ENCODE measurements at places on chromosomes 4 and X. TPM values are rescaled to one million over a fixed set of nuclear protein-coding genes. Genes with fewer than 3 reads are reported as not detected.
A peak's percentile ranks its signal among the peaks of the same experiment; 100 is the strongest.

Gene GABRB1
- not detected for total RNA-seq

Gene F8
- 12.7 TPM for total RNA-seq

GRCh38 chr4:54695788-54696187 is 38.0 kb downstream of the KIT start:
- H3K4me1 ChIP-seq, result no peaks in the 10 kb centered on the region
- no peaks in the 10 kb centered on the region for H3K27me3 ChIP-seq
- H3K27ac ChIP-seq, result no peak overlapping the region
- H3K36me3 ChIP-seq, result no peaks in the 10 kb centered on the region
- no peak overlapping the region for H3K4me3 ChIP-seq

- no peak overlapping the region for H3K27ac ChIP-seq
- H3K4me3 ChIP-seq, result no peak overlapping the region
- H3K27me3 ChIP-seq, result no peaks in the 10 kb centered on the region
- DNase-seq, result no peak
- no peaks in the 10 kb centered on the region for H3K36me3 ChIP-seq
Measured at GRCh38 chr4:70359115-70359661, 1.4 kb upstream of the SMR3A start.

DNA sequence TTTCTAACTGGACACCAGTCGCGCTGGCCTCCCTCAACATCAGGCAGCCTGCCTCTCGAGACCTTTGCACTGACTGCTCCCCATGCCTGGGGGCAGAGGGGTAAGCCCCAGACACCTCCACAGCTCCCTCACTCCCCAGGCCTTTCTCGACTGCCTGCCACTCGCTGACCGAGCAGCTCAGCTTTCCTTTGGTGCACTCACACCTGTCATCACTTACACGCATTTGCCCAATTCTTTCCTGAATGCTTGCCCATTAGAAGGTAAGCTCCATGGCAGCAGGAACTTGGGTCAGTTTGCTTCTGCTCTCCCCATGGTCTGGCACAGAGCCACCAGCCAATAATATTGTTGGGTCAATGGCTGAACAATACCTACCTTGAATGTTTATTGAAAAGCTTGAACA is 32.2 kb upstream of the PROM1 start:
- no peaks in the 10 kb centered on the region for H3K36me3 ChIP-seq
- H3K4me1 ChIP-seq, result no peaks in the 10 kb centered on the region
- DNase-seq, result no peak

DNA sequence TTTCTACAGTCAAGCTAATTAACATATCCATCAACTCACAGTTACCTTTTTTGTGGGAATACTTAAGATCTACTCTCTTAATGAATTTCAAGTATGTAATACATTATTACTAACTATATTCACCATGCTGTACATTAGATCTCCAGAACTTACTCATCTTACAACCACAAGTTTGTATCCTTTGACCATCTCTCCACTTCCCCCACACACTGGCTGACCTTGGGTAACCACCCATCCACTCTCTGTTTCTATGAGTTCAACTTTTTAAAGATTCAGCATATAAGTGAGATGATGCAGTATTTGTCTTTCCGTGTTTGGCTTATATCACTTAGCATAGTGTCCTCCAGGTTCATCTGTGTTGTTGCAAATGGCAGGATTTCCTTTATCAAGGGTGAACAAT is 30.5 kb upstream of the MAGED1 start:
- no peaks in the 10 kb centered on the region for H3K36me3 ChIP-seq
- no peaks in the 10 kb centered on the region for H3K4me1 ChIP-seq
- H3K27me3 ChIP-seq, result no peaks in the 10 kb centered on the region

- no peaks in the 10 kb centered on the region for H3K27me3 ChIP-seq
- no peak overlapping the region for H3K4me3 ChIP-seq
- DNase-seq, result no peak
- H3K4me1 ChIP-seq, result no peaks in the 10 kb centered on the region
Measured at GRCh38 chrX:72029483-72030411, 102.0 kb downstream of the RTL5 start.

- H3K36me3 ChIP-seq, result no peaks in the 10 kb centered on the region
- no peaks in the 10 kb centered on the region for H3K27me3 ChIP-seq
- no peak overlapping the region for H3K4me3 ChIP-seq
- DNase-seq, result no peak
- H3K4me1 ChIP-seq, result no peaks in the 10 kb centered on the region
Measured at GRCh38 chrX:13793897-13794296, 23.0 kb downstream of the GPM6B start.

DNA sequence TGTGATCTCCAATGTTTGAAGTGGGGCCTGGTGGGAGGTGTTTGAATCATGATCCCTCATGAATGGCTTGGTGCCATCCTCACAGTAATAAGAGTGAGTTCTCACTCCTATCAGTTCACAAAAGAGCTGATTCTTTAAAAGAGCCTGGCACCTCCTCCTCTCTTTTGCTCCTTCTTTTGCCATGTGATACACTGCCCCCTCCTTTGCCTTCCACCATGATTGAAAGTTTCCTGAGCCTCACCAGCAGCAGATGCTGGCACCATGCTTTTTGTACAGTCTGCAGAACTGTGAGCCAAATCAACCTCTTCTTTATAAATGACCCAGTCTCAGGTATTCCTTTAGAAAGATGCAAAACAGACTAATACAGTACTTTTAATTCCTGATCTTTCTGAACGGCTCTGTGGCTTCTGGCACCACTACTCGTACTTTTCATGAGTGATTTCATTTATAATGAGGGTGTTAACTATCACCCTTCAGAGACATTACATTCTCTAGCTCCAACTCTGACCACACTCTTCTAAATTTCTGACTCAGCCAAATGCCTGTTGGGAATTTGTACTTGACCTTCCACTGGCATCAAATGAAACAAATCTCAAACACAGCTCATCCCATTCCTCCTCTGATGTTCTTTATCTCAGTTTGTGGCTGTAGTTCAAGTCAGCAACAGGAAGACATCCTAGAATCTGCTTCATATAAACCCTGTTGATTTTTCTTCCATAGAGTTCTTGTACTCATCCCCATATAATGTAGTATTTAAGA is 4.2 kb downstream of the UFSP2 start:
- peaks cover 22% of the 10 kb centered on the region for H3K4me1 ChIP-seq
- DNase-seq, result no peak
- H3K36me3 ChIP-seq, result peaks cover 37% of the 10 kb centered on the region
- H3K27me3 ChIP-seq, result no peaks in the 10 kb centered on the region
- H3K4me3 ChIP-seq, result no peak overlapping the region

- DNase-seq, result no peak
- H3K4me1 ChIP-seq, result no peaks in the 10 kb centered on the region
- no peaks in the 10 kb centered on the region for H3K36me3 ChIP-seq
- no peak overlapping the region for H3K27ac ChIP-seq
- no peak overlapping the region for H3K4me3 ChIP-seq
Measured at GRCh38 chrX:134513091-134513490, 53.1 kb downstream of the HPRT1 start.

- no peaks in the 10 kb centered on the region for H3K4me1 ChIP-seq
- no peak overlapping the region for H3K4me3 ChIP-seq
- DNase-seq, result no peak
- no peaks in the 10 kb centered on the region for H3K27me3 ChIP-seq
- H3K36me3 ChIP-seq, result no peaks in the 10 kb centered on the region
Measured at GRCh38 chrX:57737881-57738280, 57.8 kb upstream of the NLRP2B start.

GRCh38 chr4:53507671-53508286 is 83.5 kb downstream of the LNX1 start:
- H3K27ac ChIP-seq, result no peak overlapping the region
- H3K27me3 ChIP-seq, result no peaks in the 10 kb centered on the region
- no peak overlapping the region for H3K4me3 ChIP-seq
- DNase-seq, result no peak
- H3K36me3 ChIP-seq, result no peaks in the 10 kb centered on the region

Gene TEX13C
- total RNA-seq, result not detected

Gene STK26
- total RNA-seq, result 12.2 TPM

Gene ADGRL3
- 4.0 TPM for total RNA-seq

GRCh38 chr4:87982036-87982435 is 6.5 kb downstream of the SPP1 start:
- DNase-seq, result no peak
- no peak overlapping the region for H3K27ac ChIP-seq

- H3K36me3 ChIP-seq, result no peaks in the 10 kb centered on the region
- H3K4me3 ChIP-seq, result peak overlapping the region; percentile 57
- H3K27ac ChIP-seq, result no peak overlapping the region
- DNase-seq, result no peak
- H3K27me3 ChIP-seq, result peaks cover 28% of the 10 kb centered on the region
Measured at GRCh38 chr4:1795299-1796195, 2.5 kb downstream of the FGFR3 start.

DNA sequence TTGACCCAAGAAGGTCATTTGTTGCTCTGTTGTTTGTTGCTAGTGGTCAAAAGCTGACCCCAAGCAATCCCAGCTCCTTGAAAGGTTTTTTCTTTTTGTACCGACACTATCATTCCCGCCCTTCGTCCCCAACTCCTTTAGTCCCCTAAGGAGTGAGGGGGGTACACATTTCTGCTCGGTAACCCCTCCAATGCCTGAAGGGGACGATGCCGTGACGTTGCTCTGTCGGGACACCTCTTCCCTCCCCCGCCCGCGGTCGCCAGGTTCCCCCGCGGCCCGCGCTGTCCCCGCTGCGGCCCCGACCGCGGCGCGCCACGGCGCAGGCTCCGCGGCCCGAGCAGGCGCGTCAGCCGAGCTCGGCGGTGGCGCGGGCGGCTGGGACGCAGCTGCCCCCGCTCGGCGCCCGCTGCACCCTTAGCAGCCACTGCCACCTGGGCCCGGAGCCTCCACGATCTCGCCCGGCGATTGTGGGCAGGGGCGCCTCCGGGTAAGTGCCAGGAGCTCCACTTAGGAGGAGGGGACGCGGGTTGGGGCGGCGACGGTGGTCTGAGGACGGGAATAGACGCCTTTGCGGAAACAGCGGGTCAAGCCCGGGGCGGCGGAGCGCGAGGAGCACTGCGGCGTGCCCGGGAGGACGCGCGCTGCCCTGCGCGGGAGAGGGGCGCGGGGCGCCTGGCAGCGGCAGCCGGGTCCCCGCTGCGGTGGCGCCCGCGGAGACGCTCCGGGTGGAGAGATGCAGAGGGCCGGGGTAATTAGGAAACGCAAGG is at the start of gene GLRB:
Gene GLRB, plus strand, starts transcription at position 340 of the 767 bp plus-strand sequence. CDS start 1,875 bp downstream, outside the sequence.
- H3K27ac ChIP-seq, result no peak within 1 kb of the TSS
- no peaks in the 10 kb centered on the region for H3K36me3 ChIP-seq
- H3K4me1 ChIP-seq, result no peaks in the 10 kb centered on the region
- DNase-seq, result peak; percentile 68
- peak within 1 kb of the TSS; percentile 53 for H3K4me3 ChIP-seq

Gene AFF2
- total RNA-seq, result 13.4 TPM
